Renal pelvis (tissue), 12 donors: ENCODE measurements at places on chromosomes 11 and 22.

GRCh38 chr11:119346605-119347004 lies at the start of gene MFRP:
Gene MFRP, minus strand, starts transcription at chr11:119346705. Its CDS starts 192 bp downstream, at chr11:119346513.
- DNase-seq = no peak

DNA sequence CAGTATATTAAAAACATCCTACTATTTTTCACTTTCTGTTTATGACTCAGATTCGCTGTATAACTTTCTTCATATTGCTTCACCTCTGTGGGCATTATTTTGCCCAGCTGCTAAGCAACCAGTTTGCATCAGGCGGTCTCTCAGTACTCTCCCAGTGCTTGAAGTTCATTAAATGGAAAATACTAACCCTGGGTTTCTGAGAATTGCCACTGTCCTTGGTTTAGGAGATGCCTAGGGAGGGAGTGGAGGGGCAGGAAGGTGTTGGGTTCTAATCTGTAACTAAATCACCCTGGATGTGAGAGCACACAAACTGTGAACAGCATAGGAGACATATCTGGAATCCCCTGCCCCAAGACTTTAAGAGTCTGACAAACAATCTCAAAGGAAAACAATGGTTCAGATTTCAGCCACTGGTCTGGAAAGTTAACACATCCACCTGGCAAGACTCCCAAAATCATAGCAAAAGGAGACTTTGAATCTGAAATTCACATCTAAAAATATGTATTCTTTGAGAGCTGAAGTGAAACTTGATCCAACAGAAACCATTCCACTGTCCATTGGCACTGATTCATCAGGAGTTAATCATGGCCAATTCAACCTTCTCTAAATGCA lies 540.0 kb downstream of the SOX6 start:
- no peak for DNase-seq

DNA sequence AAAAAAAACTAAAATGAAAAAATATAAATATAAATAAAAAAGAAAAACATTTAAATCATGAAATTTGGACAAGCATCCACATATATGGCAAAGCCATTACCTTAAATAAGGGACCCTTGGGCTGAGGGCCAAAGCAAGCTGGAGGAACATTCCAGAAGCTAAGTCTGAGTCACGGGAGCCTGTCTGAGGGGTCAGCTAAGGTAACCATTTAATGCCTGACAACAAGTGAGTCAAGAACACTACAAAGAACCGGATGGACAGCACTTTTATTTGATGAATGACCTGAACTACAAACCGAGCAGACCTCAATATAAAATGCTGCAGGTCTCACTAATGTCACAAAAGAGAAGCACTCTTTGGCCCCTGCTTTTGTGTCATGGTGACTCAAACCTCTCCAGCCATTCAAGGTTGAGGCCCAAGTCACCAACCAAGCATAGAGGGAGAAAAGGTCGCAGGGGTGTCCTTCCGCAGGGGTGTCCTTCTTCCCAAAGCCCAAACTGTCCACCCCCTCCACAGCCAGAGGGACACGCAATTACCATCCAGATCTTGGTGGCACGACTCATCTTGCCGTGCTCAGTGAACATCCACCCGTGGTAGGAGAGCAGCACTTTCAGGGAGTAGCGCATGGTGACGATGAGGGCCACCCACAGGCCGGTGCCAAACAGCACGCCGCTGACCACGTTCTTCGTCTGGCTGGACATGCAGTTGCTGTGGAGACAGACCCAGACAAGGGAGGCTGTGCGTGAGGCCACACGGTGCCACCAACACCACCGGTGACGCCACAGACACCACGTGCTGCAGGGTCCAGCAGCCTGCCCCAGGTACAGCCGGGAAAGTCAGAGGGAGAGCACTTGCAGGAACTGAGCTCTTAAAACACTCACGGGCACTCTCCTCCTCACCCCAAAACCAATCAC lies 34.5 kb downstream of the CPT1A start:
- DNase-seq = no peak

- DNase-seq = no peak
These were observed 16.9 kb downstream of the SMIM38 start for GRCh38 chr11:69172674-69173073.

GRCh38 chr11:2549876-2550605 lies 105.2 kb downstream of the KCNQ1 start:
- no peak for DNase-seq

GRCh38 chr11:37040921-37041320 lies 442.9 kb upstream of the RAG2 start:
- no peak for DNase-seq

- DNase-seq = no peak
These were observed 97.9 kb downstream of the PDHX start for GRCh38 chr11:35014346-35014745.

GRCh38 chr11:13042873-13043342 lies 33.8 kb downstream of the RASSF10 start:
- DNase-seq = peak; percentile 81

GRCh38 chr11:10674440-10674855 lies 19.1 kb downstream of the IRAG1 start:
- DNase-seq = no peak

GRCh38 chr11:68838572-68838964 lies 3.1 kb downstream of the CPT1A start:
- DNase-seq = no peak

DNA sequence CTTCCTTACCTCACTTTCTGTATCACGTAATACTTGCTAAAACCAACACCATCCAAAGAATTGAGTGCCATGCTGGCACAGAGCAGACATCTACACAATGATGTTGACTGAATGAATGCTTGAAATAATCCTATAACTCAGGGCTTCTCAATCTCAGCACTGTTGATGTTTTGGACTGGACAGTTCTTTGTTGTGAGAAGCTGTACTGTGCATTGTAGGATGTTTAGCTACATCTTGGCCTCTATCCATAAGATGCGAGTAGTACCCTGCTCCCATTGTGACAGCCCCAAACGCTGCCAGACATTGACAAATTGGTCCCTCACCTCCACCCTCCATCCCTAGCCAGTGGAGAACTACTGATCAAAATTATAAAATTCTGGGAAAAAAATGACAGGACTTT lies 153.4 kb downstream of the NAV2 start:
- DNase-seq = no peak

- no peak for DNase-seq
These were observed 190.0 kb downstream of the ETS1 start for GRCh38 chr11:128397362-128397761.

DNA sequence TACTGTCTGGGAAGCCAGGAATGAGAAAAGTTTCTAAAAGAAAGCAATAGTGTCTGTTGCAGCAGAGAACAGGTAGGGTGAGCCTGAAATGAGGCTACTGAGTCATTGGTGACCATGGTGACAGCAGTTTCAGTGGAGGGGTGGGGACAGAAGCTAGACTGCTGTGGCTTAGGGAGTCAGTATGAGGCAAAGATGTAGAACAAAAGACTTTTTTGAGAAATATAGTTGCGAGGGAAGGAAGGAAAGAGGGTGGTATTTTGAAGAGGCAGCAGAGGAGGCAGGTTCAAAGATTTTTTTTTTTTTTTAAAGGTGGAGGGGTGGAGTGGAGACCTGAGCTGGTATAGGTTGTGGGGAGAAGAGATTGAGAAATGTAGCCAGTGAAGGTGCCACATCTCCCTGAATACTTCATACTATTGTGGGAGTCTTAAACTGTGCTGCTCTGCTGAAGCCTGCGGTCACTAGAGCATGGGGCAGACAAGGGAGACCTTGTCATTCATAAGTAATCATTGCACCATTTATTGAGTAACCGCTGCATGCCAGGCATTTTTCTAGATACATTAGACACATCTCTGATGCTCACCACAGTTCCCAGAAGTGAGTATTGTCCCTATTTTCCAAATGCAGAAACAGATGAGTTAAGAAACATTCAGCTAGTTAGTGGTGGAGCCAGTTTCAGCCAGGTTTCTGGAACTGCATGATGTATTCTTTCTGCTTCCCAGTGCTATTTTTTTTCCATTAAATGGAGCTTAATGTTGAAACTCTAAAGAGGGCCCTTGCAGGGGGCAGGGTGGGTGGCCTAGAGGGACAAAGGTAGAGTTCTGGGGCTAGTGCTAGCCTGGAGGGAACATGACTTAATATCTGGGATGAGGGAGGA lies 49.9 kb downstream of the STIM1 start:
- DNase-seq = no peak

- no peak for DNase-seq
These were observed 32.1 kb downstream of the EHF start for GRCh38 chr11:34653031-34653430.

GRCh38 chr11:120839846-120840402 lies 184.0 kb upstream of the TBCEL start:
- DNase-seq = no peak

GRCh38 chr22:41862530-41863266 lies 29.8 kb downstream of the SREBF2 start:
- DNase-seq = no peak

GRCh38 chr22:19568337-19569275 lies 44.4 kb upstream of the CLDN5 start:
- no peak for DNase-seq

GRCh38 chr11:123584186-123584585 lies 70.2 kb downstream of the SCN3B start:
- DNase-seq = no peak

DNA sequence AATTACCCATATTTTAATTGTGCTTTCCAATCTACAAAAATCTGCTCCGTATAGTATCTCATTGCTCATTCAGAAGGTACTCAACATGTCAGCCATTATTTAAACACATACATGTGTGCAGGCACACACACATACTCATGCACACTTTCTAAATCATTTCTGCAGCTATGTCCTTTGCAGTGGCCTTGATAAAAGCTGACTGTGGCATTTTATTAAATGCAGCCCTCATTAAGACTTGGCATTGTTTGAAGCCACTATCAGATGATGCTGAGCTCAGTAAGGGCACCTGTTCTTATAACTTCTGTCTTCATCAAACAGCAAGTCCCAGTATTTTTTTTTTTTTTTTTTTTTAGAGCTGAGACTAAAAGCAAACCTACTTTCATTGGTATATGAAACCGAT lies 1071.9 kb upstream of the CCDC90B start:
- DNase-seq = no peak

- DNase-seq = no peak
These were observed 7.0 kb downstream of the GTF2H1 start for GRCh38 chr11:18329196-18329870.

- no peak for DNase-seq
These were observed 28.8 kb downstream of the WNT7B start for GRCh38 chr22:45948081-45948648.

- peak; percentile 96 for DNase-seq
These were observed 4.0 kb upstream of the HMOX1 start for GRCh38 chr22:35376728-35377472.

- no peak for DNase-seq
These were observed 4.8 kb upstream of the SAA2 start for GRCh38 chr11:18253233-18253632.

- no peak for DNase-seq
These were observed 41.0 kb upstream of the XKR3 start for GRCh38 chr22:16866167-16866566.

DNA sequence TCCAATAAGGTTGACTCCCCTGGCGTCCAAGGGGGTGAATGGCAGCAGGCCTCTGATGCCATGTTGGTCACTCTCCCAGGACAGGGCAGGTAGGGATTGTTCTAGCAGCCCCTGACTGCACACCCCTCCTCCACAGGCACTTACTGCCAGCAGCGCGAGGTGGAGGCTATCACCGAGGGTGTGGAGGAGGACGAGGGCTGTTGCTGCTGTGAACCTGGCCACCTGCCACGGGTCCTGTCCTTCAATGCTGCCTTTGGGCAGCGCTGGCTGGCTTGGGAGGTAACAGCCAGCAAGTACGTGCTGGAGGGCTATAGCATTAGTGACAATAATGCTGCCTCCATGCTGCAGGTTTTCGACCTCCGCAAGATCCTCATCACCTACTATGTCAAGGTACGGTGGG lies 7.7 kb upstream of the SIPA1 start:
- DNase-seq = no peak
